Stimulated activated CD4-positive, alpha-beta T cell treated with anti-CD3 and anti-CD28 coated beads, Interleukin-1b, Interleukin-23, amount 100 ng/mL, for 24 hours (primary cell): ENCODE measurements at places on chromosomes 16 and 17.

- no peak for DNase-seq
These were observed 21.5 kb upstream of the RBFOX3 start for GRCh38 chr17:79632432-79632735.

- no peak for DNase-seq
These were observed 27.4 kb downstream of the STH start for GRCh38 chr17:46026166-46027047.

DNA sequence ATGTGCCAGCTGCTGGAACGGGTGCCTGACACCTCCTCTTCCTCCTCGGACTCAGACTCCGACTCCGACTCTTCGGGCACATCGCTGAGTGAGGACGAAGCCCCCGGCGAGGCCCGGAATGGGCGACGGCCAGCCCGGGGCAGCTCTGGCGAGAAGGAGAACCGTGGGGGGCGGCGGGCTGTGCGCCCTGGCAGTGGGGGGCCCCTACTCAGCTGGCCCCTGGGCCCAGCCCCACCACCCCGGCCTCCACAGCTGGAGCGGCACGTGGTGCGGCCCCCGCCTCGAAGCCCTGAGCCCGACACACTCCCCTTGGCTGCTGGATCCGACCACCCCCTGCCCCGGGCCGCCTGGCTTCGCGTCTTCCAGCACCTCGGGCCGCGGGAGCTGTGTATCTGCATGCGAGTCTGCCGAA, 6.8 kb downstream of the FBXL19 start:
- no peak for DNase-seq

- peak; percentile 7 for DNase-seq
These were observed 45.8 kb upstream of the CIBAR2 start for GRCh38 chr16:85157813-85158742.

DNA sequence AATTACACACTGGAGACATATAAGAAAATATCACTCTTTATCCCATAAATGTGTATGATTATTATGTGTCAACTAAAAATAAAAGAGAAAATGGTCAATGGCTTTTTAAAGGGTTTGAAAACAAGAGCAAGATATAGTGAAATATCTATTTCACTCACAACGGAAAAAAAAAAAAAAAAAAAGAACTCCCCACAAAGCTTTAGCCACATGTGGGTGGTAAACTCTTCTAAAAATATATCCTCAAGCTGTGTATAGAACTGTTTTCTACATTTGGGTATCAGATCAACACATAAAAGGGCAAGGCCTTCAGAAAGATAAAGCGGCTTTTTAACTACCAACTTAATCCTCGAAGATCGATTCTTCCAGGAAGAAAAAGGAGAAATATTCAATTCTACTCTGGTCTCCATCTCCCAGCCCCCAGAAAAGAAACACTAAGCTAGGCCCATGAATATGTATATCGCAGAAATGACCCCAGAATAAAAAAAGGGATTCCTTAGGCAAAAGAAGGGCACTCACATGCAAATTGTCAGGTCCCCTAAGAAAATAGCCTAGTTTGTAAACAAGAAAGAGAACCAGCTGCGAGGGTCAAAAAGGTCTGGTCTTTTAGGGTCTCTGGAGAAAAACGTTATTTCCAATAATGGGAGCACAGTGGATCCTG, 4.4 kb downstream of the LITAF start:
- no peak for DNase-seq

- DNase-seq, result no peak
These were observed 47.0 kb upstream of the MAF start for GRCh38 chr16:79647586-79647985.

DNA sequence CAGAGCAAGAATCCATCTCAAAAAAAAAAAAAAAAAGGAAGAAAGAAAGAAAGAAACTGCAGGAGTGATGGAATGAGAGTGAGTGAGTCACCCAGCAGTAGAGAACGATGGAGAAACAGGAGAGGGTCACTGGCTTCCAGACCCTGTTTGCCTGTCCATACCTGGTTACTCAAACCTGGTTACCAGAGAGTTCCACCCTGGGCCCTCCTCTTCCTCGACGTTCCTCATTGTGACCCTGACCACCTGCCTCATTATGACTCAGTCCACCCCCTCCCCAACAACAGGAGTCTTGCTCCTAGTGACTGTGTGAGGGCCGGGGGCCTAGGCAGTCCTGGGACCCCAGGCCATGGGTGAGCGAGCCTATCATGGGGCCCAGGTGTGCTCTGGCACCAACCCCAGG, at the start of gene SPEM3:
SPEM3 (plus strand) TSS at position 301 of the 400 bp plus-strand sequence; CDS start at position 347, 46 bp downstream.
- DNase-seq, result no peak

- DNase-seq, result no peak
These were observed 12.6 kb downstream of the C1QTNF1 start for GRCh38 chr17:79036596-79036995.

DNA sequence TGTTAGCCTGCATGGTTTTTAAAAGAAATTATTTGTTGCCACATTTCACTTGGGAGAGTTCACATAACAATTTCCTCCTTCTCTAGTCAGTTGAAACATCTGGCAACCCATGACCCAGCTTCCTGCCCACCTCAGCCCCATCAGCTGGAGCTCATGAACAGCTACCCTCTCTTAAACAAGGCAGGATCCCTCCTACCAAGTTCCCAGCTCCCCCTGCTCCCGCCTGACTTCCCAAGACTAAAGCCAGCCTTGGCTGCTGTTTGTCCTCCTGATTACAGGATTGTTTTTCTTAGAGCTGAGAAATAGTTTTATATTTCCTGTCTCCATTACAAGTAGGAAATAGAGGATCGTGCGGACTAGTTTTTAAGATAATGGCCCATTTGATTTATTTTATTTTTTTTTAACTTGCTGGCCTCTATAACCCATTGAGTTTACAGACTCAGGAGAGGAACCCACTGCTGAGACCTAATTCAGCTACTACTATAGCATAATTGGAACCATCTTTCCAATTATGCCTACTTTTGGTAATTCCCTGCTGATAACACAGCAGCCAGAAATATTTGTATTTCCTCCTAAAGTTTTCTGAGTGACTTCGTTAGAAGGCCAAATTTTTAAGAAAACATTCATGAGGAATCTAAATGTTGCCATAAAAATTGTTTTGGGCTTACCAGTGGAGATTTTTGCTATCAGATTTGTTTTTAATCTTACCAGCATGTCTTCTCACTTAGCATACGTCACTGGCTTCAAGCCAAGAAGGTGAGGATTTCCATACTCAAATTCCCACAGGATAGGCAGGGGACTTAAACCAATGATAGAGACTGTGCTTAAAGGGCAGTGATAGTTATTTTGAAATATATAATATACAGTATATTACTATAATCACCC, 90.0 kb downstream of the ELAC2 start:
- no peak for DNase-seq

DNA sequence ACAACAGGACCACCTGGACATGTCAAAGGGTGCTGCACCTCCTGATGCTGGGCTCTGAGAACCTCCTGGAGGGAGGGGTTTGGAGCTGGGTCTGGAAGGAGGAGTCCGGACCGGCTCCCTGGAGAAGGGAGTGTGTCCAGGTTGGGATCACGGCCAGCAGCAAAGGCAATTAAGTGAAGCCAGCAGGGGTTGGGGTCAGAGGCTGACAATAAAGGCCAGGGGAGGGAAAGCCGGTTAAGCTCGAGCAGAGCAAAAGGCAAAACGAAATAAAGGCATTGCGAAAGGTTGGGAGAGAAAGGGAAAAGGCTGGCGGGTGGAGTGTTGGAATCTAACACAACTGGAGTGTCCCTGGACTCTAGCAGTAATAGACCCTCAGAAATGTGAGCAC, 992 bp upstream of the CACNG4 start:
- no peak for DNase-seq

DNA sequence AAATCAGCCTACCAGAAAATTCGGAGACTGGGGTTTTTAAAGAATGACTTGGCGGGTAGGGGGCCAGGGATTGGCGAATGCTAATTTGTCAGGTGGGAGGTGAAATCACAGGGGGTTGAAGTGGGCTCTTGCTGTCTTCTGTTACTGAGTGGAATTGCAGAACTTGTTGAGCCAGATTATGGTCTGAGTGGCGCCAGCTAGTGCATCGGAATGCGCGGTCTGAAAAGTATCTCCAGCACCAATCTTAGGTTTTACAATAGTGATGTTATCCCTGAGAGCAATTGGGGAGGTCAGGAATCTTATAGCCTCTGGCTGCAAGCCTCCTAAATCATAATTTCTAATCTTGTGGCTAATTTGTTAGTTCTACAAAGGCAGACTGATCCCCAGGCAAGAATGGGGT, 762 bp upstream of the RBL2 start:
- no peak for DNase-seq

DNA sequence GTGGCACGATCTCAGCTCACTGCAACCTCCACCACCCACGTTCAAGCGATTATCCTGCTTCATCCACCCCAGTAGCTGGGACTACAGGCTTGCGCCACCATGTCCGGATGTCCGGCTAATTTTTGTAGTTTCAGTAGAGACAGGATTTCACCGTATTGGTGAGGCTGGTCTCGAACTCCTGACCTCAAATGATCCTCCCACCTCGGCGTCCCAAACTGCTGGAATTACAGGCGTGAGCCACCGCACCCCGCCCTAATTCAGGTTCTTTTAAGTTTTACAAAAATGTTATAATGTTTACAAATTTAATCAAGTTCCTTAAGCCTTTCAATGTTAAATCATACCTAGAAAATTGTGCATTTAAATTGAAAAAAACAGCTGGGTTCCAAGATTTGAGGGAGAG, 13.3 kb upstream of the GJD3 start:
- DNase-seq, result no peak

DNA sequence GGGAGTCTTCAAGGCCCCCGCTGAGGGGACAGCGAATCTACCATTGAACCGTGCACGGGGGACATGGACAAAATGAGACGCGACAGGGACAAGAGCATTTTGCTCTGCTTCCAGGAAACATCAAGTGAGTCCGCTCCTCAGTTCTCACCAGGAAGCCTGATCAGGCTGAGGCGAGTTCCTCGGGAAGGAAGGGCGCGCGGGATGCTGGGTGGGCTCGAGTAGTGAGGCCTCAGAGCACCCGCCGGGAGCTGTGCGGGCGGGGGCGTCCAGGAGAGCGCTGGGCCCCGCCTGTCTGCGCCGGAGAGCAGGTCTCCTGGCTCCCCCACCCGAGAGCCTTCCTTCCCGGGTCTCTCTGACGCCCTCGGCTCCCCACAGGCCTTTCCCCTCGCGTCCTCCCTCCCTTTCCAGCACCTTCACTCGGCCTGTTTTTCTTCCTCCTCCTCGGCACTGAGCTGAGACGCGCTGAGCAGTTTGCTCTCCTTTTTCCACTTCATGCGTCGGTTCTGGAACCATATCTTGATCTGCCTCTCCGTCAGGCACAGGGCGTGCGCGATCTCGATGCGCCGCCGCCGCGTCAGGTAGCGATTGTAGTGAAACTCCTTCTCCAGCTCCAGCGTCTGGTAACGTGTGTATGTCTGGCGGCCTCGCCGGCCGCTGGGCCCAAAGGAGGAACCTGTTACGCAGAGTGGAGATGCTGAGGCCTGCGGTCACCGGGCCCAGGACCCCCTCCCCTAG, 2.6 kb upstream of the HOXB5 start:
- no peak for DNase-seq

- DNase-seq, result no peak
These were observed 7.5 kb downstream of the NPTX1 start for GRCh38 chr17:80468781-80469493.

- peak; percentile 10 for DNase-seq
These were observed 16.5 kb downstream of the ADAM11 start for GRCh38 chr17:44775136-44775837.

DNA sequence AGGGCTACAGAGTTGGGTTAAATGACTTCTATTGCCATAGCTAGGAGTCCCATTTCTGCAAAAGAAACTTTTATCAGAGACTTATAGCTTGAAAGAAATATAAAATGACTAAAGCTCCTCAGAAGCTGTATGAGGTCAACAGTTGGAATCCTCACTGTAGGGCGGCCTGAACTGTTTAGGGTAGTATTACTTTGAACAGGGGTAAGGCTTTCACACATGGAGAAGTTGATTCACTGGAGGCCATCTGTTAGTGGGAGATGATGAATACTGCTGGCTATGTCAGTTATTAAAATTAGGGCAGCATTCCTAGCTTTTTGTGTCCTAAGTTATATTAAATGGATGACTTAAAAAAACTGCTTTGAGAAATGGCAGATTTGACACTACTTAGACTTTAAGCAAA, 6.0 kb downstream of the TTC19 start:
- no peak for DNase-seq

GRCh38 chr17:6430769-6431168, 4.2 kb downstream of the AIPL1 start:
- DNase-seq, result no peak

GRCh38 chr16:74094514-74094913, 202.1 kb upstream of the PSMD7 start:
- DNase-seq, result no peak

GRCh38 chr17:42485680-42486079, 27.0 kb downstream of the ATP6V0A1 start:
- DNase-seq, result no peak

DNA sequence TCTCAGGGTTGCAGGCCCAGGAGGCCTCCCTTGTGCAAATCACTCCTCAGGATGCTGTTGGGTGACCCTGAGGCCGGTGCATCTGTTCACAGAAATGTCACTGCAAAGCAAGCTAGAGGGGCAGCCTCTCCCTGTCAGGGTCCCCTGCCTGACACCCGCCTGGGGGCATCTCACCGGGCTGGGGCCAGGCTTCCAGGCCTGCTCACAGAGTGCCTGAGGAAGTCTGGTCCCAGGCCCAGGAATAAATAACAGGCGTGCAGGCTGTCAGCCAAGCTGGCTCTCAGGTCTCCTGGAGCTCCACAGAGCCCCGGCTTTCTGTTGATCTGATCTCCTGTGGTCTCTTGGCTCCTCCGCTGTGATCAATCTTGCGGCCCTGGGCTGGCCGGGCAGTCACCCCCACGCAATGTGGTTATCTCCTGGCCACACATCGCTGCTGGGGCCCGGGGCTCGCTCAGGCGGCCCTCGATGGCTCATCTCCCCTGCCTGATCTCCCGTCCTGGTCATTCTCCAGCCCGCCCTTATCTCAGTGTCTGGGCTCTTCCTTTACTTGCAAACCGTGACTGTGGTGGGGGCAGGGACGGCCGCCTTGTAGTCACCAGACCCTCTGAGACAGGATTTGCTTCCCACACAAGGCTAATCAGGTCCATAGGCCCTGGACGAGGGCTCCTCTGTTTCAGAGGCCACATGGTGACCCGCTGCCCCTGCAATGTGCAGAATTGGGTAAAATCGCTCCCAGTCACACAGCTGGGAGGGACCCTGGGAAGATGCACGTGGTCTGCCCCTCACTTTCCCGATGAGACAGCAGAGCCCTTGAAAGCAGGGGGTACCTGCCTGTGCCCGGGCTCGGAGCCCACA, 231.2 kb upstream of the GSE1 start:
- no peak for DNase-seq

DNA sequence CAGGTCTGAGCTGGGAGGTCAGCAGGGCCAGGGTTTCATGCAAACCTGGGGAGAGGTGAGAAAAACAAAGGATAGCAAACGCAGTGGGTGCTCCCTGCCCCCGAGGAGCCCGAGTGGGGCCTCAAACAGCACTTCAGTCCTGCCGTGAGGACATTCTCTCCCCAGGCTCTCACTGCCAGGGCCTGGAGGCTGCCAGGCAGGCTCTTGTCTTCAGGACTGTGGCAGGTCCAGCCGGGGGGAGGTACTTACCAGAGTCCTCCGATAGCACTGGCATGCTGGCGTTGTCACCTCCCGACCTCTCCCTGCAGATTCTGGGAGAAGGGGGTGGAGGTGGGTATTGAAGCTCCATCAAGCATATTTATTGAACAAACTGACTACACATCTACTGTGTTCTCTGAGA, 1.3 kb downstream of the MPP3 start:
- DNase-seq, result no peak

- DNase-seq, result no peak
These were observed 45.6 kb upstream of the CLEC18B start for GRCh38 chr16:74466872-74467271.
